Right ventricle myocardium superior (tissue), 1 donor: ENCODE measurements at places on chromosomes 6 and 20.

GRCh38 chr6:3284436-3284876 lies 25.7 kb downstream of the PSMG4 start:
- peak; percentile 51 for DNase-seq

DNA sequence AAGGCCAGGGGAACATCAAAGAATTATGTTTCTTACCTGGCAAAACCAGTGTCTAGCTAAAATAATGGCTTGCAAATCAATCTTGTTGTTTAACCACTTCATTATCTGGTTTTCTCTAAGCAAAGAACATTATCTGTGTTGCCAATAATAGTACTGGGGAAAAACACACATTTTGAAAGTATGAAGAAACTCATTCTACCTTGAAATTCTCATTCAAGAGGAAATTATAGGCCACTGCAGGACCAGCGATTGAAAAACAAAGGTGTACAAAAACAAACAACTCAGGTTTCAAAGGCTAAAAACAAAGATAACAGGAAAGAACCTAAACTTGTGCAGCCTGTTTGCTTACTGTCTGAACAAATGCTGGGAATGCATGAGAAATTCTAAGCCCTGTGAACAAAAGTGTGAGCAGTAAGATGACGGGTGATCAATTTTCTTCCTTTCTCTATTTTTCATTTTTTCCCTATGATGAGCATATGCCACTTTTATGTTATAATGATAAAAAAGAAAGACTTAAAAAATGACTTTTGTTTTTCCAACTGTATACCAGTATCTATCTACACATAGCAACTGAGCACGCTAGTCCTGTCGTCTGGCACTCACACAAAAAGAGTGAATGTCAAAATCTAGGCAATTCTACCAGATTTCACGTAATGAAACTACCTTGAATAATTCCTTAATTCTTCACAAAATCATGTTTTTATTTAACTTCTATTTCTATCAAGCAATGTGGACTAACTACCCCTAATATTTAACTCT lies 117.9 kb downstream of the SGK1 start:
- no peak for DNase-seq

DNA sequence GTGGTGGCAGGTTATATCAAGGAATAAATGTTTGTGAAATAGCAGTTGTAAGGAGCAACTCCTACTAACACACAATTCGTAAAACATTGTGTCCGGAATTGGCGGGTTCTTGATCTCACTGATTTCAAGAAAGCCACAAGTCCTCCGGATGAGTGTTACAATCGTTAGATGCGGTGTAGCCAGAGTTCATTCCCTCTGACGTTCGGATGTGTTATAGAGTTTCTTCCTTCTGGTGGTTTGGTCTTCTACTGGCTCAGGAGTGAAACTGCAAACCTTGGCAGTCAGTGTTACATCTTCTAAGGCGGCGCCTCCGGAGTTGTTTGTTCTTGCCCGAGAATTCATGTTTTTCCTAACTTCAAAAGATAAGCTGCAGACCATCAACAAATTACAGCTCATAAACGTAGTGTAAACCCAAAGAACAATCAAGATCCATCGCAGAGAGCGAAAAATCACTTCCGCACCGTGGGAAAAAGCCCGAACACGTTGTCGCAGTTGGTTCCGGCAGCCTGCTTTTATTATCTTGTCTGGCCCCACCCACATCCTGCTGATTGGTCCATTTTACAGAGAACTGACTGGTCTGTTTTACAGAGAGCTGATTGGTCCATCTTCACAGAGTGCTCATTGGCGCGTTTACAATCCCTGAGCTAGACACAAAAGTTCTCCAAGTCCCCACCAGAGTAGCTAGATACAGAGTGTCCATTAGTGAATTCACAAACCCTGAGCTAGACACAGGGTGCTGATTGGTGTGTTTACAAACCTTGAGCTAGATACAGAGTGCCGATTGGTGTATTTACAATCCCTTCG lies 58.2 kb downstream of the TRIM27 start:
- no peak for DNase-seq

DNA sequence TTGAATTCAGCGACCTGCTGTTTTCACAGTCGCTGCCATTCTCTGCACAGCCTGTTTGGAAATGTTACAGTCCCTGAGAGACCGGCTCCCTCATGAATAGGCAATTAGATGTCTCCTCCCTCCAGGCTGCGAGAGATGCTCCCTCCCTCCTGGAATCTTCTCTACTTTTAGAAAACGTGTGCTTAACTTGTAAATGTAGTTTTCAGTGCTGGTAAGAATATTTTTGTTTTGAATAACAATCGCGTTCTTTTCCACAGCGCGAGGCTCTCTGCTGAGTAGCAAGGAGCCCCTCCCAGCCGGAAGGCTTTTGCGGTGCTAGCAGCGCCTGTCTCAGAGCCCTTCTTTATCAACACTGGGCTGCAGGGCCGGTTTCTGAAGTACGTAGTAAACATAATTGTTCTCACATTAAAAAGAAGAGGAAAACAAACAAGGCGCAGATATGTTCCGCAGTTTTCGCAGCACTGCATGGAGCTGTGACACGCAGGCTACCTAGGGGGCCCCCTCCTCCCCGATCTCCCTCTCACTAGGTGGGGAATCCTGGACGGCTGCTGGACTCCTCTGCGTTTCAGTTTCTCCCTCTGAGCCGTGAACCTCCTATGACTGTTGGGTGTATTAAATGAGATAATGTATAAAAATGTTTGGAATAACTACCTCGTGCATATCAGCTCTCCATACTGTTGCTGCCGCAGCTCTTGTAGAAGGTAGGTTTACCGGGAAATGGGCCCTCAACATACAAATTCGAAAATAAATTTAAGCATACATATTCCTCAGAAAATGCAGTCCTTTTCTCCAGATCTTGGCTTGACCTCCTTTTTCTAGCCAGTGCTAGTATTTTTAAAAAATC lies 79.0 kb upstream of the SPACA1 start:
- no peak for DNase-seq

- no peak for DNase-seq
These were observed 29.0 kb downstream of the JARID2 start for GRCh38 chr6:15274692-15275387.

- no peak for DNase-seq
These were observed 31.7 kb upstream of the SPAG4 start for GRCh38 chr20:35583636-35584560.

DNA sequence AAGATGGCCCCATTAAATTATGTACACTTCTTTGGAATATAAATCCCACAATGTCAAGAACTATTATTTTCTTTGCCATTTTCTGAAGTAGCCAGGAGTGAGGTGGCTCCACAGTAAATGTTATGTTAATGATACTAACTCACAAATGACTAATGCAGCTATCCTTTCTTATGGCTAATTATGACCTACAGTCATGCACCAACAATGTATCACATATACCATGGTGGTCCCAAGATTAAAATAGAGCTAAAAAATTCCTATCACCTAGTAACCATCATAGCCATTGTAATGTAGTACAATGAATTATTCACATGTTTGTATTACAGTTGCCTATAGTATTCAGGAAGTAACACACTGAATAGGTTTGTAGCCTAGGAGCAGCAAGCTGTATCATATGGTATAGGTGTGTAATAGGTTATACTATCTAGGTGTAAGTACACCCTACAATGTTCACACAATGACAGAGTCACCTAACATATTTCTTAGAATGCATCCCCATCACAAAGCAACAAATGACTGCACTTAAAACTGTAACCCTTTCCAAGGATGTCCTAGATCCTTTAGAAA lies 15.3 kb downstream of the ECHDC1 start:
- DNase-seq = no peak
